Esophagus muscularis mucosa (tissue), 4 donors: ENCODE measurements at places on chromosomes 1 and 21. TPM values are rescaled to one million over a fixed set of nuclear protein-coding genes. Genes with fewer than 3 reads are reported as not detected.
A peak's percentile ranks its signal among the peaks of the same experiment; 100 is the strongest.

GRCh38 chr1:57845041-57845440, 421.2 kb upstream of the DAB1 start:
- no peaks in the 10 kb centered on the region for H3K4me1 ChIP-seq
- H3K36me3 ChIP-seq, result no peaks in the 10 kb centered on the region
- H3K27me3 ChIP-seq, result no peaks in the 10 kb centered on the region

DNA sequence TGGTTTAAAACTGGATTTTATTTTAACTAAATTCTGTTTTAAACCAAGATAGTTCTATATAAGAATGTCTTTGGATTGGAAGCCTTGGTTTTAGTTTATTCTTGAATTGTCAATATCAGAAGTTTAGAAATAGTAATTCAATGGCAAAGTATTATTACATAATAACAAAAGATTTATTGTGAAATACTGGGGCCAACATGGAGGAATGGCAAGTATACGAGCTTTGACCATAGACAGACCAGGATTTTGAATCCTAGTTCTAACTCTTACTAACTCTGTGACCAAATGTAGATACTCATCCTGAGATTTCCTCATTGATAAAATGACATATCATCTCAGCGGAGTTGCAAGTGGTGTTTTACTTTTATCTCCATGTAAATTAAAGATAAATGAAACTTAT, 63.3 kb downstream of the CAMSAP2 start:
- no peak overlapping the region for H3K27ac ChIP-seq
- no peaks in the 10 kb centered on the region for H3K4me1 ChIP-seq
- no peak for DNase-seq
- H3K36me3 ChIP-seq, result no peaks in the 10 kb centered on the region
- H3K4me3 ChIP-seq, result no peak overlapping the region
- H3K27me3 ChIP-seq, result no peaks in the 10 kb centered on the region

DNA sequence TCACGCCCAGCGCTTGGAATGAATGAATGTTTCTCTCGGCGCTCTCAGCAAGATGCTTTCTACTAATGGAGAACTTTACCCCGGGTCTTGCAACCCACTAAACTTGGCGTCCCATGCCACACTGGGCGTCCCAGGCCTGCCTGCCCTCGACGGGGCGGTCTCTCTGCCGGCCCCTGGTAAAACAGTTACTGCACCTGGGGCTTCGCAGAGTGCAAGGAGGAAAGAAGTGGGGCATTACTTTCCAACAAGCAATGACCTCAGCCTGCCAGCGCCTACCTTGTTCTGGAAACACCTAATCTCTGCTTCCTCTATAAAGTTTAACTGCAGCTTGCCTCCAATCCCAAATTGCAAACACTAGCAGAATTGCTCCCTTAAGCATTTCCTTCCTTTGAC, 27.8 kb upstream of the NFIA start:
- no peak for DNase-seq
- peaks cover 70% of the 10 kb centered on the region for H3K4me1 ChIP-seq
- H3K27me3 ChIP-seq, result no peaks in the 10 kb centered on the region
- peak overlapping the region; percentile 51 for H3K4me3 ChIP-seq
- H3K27ac ChIP-seq, result peak overlapping the region; percentile 99

The PLA2G2C gene
- not detected for total RNA-seq

GRCh38 chr1:41537788-41538351, 53.4 kb upstream of the EDN2 start:
- no peak overlapping the region for H3K27ac ChIP-seq
- no peak for DNase-seq
- no peak overlapping the region for H3K4me3 ChIP-seq
- no peaks in the 10 kb centered on the region for H3K36me3 ChIP-seq

DNA sequence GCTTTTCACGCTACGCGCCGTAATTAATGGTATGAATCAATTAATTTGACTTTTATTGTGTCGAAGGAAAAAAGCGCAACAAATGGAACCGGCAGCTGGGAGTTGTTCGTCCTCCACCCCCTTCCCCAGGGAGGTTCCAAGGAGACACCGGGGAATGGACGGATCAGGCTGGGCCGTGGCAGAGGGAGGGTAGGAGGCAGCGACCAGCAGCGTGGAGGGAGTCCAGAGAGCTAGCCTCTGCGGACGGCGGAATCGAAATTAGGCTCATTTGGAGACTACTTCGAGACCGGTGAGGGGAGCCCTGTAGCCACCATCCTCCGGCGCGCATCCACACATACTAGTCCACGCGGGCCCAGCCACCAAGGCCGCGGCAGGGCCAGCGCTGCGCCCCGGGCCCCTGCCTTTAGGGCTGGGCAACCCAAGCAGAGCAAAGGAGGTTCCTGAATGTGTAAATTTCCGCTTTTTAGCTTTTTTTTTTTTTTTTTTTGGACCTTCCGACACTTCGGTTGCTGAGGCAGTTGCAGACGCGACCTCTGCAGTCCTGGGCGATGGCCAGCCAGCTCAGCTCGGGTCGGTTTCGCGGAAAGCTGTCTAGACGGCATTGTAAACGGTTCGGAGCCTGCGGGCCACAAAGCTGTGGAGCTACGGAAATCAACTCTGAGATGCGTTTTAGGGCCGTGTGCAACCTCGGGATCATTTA, 2.2 kb upstream of the FOXD3 start:
- H3K27me3 ChIP-seq, result peaks cover 100% of the 10 kb centered on the region
- H3K36me3 ChIP-seq, result no peaks in the 10 kb centered on the region
- peak overlapping the region; percentile 2 for H3K4me3 ChIP-seq
- peak; percentile 57 for DNase-seq
- peak overlapping the region; percentile 4 for H3K27ac ChIP-seq
- peaks cover 72% of the 10 kb centered on the region for H3K4me1 ChIP-seq

The SH3BGRL3 gene
- total RNA-seq, result 52.7 TPM

The MAP1LC3C gene
- 19.3 TPM for total RNA-seq

The RPS8 gene
- total RNA-seq, result 2,260 TPM
